ENCODE measurements at places on chromosomes 7 and 10.

DNA sequence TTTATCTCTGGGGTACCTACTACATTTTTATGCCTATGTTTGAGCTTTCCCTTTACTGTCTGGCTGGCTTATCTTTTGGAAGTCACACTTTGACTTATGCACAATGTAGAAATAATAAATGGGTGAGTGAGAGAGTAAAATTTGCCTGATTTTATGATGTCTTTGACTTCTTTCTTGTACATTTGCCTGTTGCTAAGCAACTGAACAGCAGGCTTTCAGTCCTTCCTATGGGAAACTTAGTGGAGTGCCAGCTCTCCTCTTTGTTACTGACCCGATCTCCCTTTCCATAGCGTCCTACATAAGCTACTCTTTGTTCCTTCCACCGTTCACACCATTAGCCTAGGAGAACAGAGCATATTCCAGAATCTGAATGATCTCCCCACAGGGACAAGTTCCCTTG lies 4.2 kb downstream of the TAS2R60 start:
- no peak for DNase-seq

DNA sequence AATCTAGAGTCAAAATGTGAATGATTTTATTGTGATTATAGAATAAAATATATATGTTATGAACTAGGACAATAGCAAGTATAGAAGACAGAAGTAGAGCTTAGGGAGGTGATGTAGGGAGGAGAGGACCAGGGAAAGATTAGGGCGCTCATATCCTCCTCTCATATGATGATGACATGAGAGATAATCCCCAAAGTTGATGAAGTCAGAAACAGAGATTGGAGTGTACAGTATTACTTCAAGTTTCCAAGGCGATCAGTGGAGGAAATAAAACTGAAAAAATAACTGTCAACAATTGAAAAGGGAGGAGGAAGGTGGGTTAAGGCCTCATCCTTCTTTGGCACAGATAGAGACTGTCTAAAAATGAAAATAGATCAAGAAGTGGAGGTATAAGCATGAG lies 14.9 kb downstream of the MACROH2A2 start:
- DNase-seq = no peak

GRCh38 chr7:83359108-83359507 lies 196.4 kb upstream of the PCLO start:
- DNase-seq = no peak

- DNase-seq = peak; percentile 87
Observed at GRCh38 chr7:47536661-47537611, 45.0 kb downstream of the TNS3 start.

GRCh38 chr7:38825721-38826440 lies 83.1 kb downstream of the VPS41 start:
- peak; percentile 11 for DNase-seq

DNA sequence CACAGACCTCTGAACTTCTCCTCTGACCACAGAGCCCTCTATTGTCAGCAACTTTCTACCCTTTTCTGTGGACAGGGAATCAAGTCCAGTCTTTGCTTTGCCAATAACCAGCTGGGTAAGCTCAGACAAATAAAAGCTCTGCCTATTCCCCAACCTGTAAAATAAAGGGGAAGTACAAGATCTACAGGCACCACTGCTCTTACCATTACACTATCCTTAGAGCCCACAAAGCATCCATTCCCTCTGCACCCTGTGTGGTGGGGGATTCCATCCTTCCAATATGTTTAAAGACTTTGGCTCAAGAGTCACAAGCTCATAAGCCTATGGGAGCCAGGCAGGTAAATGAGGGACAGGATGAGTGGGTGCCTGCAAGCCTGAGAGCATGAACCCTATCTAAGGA lies 88.2 kb downstream of the PARD3 start:
- DNase-seq = no peak

GRCh38 chr7:148783801-148784527 lies 85.3 kb downstream of the CUL1 start:
- no peak for DNase-seq

DNA sequence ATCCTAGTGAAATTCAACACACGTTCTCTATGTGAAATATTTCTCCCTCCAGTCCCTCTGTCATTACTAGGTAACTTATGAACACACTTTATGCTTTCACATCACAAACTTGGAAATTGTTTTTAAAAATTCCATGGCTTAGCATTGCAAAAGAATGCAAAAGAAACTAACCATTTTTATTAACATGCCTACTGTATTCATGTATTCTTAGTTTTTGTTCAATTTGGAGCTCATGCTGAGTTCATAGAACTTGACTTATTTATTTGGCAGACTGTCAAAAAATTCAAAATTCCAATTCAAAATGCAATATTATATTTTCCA lies 155.0 kb upstream of the SEMA3C start:
- DNase-seq = no peak

- DNase-seq = no peak
Observed at GRCh38 chr7:131940621-131941165, 384.3 kb upstream of the PODXL start.

- no peak for DNase-seq
Observed at GRCh38 chr10:95795602-95796001, 39.6 kb downstream of the ENTPD1 start.

- peak; percentile 91 for DNase-seq
Observed at GRCh38 chr10:36578306-36578705, 547.1 kb upstream of the ANKRD30A start.

DNA sequence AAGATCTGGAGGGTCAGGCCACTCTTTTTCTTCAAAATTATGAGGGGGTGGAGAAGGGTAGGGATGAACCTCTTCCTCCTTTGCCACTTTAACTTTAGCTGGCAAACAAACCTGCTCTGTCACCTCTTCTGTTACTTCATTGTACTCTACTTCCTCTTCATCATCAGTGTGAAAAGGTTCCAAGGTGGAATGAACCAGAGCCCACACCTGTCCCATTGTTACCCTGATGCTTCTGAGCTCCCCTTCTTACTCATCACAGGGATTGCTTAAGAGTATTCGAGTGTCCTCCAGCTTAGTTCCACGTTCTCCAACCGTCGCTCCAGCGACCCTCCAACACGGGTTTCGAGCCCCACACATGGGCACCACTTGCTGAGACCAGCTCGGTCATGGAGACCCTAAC lies 5.2 kb downstream of the MRPS24 start:
- DNase-seq = no peak

DNA sequence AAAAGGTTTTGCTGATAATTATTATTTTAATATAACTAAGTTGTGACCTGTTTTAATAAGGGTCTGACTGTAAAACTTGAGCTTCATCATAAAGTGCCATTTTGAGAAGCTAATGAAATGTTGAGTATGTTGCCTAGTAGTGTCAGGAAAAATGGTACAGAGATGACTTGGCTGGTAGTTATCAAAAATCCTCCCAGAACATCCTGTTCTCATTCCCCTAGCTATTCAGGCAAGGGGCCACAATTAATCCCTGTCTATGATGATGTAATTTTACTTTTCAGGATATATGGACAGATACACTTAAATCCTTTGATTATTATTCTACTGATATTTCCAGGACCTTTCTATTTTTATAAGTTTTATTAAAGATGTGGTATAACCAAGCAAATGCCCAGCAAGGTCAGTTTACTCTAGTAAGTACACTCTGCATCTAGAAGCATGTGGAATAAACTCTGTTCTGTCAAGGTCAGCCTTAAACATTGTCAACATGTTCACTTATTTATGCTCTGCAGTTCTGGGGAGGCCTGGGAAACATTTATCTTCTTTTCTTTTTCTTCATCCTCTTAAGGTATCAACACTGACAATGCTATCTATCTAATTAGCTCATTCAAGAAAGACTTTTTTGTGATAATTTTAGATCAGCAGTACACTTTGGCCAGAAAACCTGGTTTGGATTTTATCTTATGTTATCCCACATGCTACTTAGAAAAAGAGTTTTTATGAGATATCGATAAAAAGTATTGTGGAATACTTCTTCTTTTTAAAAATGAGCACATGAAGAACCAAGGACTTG lies 32.1 kb downstream of the BTRC start:
- no peak for DNase-seq

- peak; percentile 75 for DNase-seq
Observed at GRCh38 chr7:93902777-93903423, 3.5 kb upstream of the GNGT1 start.

DNA sequence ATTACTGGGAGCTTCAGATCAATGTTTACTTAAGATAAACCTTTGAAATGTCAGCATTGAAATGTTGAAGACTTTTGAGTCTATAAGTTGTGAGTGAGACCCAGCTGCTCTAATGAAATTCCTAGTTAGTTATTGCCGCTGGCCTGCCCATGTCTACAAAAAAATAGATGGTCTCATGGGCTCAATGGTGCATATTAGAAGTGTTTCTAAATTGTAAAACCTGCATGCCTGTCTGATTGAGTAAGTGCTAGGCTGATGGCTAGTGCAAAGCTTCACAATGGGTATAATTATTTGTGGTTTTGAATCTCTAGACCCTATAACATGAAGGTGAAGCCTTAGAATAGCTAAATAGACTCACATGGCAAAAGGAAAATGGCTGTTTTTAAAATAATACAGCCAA lies 234.5 kb downstream of the SORCS3 start:
- DNase-seq = no peak

GRCh38 chr7:111159426-111159825 lies 68.5 kb downstream of the LRRN3 start:
- peak; percentile 68 for DNase-seq

GRCh38 chr10:79167537-79167936 lies 98.8 kb downstream of the ZMIZ1 start:
- no peak for DNase-seq

Data from EH (cell line).